CD14-positive monocyte (primary cell): ENCODE measurements at places on chromosomes 13 and 19.

DNA sequence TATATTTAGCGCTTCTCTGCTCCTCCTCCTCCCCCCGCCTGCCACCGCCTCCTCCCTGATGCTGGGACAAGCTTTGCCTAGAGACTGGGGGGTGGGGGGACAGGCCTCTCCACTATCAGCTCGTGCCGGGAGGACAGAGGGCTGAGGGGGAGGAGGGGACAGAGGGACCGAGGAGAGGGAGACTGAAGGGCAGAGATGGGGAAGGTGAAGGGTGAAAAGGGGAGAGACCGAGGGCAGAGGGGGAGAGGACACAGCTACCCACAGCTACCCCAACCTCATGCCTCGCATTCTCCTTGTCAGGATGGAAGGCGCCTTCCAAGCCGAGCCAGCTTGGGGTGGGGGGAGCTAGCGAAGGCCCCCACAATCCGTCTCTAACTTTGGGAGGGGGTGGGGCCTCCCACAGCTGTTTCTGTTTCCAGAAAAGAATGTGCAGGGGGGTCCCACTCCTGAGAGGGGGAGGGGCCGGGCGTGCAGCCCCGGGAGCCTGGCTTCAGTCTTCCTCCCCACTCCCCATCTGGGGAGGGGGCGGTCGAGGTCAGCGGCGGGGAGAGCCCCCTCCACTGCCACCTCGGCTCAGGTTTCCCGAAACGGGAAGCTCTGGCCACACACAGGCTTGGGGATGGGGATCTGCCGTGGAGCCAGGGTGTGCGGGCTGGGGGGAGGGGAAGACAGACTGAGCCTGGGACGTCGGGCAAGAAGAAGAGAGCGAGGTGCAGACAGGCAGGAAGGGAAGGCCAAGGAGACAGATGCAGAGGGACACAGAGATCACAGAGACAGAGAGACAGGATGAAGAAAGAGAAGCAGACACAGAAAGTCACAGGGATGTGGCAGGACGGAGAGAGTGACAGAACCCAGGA is 1.6 kb downstream of the DACT3 start:
- peak; percentile 61 for DNase-seq

GRCh38 chr13:66154976-66155375 is 1075.2 kb downstream of the PCDH9 start:
- DNase-seq = no peak

GRCh38 chr19:5196832-5197231 is 143.8 kb downstream of the PTPRS start:
- no peak for DNase-seq

DNA sequence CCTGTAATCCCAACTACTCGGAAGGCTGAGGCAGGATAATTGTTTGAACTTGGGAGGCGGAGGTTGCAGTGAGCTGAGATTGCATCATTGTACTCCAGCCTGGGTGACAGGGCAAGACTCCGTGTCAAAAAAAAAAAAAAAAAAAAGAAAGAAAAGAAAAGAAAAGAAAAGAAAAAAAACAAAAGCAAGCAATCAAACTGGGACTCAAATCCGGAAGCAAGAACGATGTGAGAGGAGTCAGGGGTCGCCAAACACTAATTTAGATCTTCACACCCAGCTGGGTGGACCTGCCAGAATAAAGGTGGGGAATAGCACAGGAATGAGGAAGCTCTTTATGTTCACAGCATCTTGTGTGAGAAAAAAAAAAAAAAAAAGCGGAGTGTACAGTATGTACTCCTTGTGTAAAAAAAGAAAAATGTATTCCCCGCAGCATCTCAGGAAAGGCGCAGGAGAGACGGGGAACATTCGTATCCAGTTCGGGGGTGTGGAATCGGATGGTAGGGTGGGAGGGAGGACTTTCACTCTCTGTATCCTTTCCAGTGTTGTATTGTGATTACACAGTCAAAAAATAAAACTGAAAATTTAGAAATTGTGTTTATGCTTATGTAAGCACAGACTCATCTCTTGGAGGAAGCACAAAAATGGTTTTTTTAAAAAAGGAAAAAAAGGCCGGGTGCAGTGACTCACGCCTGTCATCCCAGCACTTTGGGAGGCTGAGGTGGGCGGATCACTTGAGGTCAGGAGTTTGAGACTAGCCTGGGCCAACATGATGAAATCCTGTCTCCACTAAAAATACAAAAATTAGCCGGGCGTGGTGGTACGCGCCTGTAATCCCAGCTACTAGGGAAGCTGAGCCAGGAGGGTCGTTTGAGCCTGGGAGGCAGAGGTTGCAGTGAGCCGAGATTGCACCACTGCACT is 7.6 kb downstream of the DNAJB1 start:
- DNase-seq = peak; percentile 77

DNA sequence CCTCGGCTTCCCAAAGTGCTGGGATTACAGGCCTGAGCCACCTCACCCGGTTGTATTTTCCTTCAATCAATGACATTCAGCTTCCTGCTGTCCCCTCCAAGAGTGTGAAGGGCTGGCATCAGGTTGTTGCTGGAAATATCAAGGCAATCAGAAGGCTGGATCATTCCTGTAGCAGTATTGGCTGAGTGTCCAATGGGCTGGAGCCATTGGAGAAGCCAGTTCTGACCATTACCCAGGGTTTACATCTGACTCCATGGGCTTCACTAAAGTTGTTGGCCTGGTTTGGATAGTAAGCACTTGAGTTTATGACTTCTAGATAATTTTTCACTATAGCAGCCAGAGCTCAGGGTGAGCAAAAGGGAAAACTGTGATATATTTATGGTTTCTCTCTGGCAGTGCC is 137.0 kb downstream of the DLEU7 start:
- DNase-seq = no peak

DNA sequence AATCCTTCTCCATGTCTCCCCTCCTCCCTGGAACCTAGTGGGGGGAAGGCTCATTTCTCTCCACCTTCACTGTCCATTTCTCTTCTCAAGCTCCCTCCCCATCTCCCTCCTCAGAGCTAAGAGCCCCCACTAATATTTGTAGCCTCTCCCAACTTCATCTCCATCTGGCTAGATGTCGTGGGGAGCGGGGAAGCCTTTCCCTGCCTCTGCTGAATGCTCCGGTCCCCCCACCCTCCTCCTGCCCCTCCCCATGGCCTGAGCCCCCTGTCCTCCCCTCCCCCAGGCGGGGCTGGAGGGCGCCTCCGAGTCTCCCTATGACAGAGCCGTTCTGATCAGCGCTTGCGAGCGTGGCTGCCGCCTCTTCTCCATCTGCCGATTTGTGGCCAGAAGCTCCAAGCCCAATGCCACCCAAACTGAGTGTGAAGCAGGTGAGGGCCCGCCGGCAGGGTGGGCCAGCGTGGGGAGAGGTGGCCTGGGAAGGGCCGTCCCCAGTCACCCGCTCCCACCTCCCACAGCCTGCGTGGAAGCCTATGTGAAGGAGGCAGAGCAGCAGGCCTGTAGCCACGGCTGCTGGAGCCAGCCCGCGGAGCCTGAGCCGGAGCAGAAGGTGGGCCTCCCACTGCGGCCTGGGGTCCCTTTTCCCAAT is 1.0 kb downstream of the TMEM59L start:
- DNase-seq = no peak

- no peak for DNase-seq
Measured at GRCh38 chr19:4877753-4878490, 10.5 kb upstream of the PLIN3 start.
